T1000 (cell line): ENCODE measurements at places on chromosomes 5 and 9.

DNA sequence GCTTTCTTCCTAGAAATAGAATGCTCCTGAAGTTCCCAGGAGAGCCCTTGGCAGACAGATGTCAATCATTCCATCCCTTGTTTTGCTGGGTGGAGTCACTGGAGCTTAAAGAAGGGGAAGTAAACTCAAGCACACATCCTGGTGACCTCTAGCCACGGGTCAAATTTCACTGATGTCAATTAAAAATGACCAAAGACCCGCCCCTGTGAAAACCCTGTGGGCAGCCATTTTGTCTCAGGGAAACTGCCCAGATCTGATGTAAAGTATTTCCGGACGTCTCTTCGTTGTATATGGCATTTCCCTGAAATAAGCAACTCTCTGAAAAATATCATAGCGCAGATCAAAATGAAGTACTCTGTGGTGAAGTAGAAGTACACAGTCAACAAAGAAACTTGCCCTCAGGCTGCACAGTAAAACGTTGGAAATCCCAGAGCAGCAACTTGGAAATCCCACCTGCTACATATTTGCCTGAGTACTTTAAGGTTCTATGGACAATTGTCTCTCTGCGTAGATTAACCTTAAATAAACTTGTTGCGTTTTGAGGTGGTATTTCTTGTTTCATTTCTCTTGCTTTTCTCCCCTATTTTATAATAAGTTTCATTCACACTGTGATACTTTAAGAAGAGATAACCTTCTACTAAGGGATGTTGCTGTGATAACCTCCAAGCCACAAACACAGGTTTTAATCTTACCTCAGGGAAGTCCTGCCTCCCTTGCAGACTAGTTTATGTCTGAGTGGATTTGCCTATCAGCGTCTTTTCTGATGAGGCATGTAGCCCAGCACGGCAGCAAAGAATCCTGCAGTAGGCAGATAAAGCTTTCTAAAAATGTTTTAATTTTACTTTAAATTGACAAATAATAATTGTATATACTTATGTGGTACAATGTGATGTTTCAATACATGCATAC lies 60.9 kb upstream of the PIP5K1B start:
- no peak for DNase-seq

GRCh38 chr5:173325091-173325698 lies 3.0 kb downstream of the STC2 start:
- no peak for DNase-seq

DNA sequence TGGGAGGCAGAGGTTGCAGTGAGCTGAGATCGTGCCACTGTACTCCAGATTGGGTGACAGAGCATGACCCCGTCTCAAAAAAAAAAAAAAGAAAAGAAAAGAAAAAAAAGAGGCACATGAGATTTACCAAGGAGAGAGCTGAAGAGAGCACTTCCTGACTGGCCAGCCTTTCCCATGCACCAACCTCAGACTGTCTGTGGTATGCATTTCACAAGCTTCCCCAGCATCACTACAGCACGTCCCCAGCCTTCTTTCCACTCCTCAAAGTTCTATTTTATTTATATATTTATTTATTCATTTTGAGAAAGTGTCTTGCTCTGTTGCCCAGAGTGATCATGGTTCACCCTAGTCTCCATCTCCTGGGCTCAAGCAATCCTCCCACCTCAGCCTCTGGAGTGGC lies 13.6 kb upstream of the FUBP3 start:
- no peak for DNase-seq

GRCh38 chr9:6272229-6272598 lies 56.0 kb upstream of the TPD52L3 start:
- DNase-seq: no peak

- no peak for DNase-seq
Measured at GRCh38 chr5:143453720-143454119, 50.2 kb upstream of the NR3C1 start.

DNA sequence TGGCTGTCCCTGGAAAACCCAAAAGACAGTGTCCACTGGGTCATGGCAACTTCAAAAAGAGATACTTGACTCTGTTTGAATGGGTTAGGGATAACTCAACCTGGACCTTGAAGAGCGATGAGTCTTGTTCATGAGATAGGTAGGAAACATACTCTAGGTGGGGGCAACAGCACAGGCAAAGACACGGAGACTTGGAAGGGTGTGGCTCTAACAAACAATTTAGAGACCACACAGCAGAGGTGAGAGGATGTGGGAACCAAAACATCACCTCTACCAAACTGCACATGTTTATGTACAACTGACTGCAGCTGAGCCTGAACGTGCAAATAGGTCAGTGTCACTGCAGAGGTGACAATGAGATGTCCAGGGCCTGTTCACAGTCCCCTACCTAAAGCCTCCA lies 247.7 kb upstream of the ADRA1B start:
- DNase-seq: no peak

DNA sequence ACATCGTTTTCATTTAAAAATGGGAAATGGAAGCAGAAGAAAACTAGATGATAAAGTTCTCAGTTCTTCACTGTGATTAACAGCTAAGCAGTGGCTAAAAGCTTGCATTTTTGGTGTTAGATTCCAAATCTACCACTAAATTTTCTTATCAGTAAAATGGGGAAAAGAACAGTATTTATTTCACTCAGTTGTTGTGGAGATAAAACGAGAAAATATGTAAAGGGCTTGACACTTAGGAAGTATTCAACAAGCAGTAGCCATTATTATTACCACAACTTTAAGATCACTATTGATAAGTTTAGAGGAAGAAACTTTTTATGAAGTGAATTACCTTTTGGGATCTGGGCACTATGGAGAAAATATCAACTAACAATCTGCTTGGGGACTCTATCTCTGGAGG lies 4.5 kb downstream of the STOM start:
- DNase-seq: no peak

DNA sequence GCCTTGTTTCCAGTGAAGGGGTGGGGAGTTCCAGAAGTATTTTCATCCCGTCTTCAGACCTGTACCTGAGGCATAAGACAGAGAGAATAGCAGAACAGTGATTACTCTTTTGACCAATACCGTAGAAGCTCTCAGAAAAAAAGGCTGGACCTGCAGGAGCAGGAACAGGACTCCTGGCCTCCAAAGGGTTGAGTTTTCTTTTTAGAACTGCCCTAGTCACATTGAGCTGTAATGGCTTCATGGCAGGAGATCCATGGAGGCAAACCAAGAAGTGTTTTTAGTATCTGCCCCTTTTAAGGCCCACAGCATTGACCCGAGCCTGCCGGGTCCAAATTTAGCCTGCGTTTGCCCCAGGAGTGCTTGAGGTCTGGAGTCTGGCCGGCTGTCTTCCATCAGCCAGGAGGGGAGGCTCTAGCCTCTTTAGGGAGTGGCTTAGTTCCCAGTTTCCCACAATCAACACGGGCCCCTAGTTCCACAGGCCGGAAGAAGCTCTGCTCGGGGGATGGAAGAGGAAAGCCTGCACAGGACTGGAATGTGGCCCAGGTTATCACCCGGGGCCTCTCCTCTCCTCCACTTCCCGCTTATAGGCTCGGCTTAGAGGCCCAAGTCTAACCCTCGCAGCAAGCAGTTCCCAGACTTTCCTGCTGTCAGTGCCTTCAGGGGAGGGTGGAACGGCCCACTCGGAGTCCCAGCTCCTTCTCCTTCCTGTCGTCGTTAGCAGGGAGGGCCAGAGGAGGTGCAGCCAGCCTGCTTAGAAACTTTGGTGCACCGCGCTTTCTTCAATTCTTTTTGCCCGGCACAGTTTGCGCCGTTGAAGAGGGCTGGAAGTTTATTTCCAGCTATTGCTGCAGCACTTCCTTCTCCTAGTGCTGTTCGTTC lies 80.7 kb downstream of the C9orf152 start:
- no peak for DNase-seq

- DNase-seq: no peak
Measured at GRCh38 chr9:72734631-72735030, 213.2 kb downstream of the TMC1 start.

DNA sequence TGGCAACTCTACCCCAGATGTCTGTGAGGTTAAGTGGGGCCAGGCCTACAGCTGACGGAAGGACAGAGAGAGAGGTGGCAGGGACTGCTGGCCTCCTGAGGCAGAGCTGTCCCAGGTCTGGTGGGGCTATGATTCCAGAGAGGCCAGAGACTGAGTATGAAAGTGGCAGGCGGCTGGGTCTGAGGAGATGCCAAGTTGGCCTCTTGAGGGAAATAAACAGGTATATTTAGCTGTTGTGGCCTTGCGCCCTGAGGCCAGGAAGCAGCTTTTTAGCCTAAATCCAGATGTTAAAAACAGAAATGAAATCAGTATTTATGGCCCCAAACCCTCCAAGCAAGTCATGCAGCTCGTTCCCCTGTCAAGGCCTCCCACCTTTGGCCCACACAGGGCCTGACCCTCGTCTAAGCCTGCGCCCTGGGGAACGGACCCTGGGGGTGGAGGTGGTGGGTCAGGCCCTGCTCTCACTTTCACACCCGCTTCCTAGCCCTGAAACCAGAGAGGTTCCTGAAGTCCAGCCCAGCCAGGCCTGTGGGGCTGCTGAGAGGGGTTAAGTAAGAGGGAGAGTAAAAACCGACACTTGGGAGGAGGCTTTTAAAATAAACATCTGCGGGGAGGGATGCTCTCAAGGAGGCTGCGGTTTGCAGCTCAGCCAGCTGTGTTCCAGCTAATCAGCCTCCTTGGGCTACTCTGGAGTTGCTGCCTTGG lies 18.7 kb downstream of the PCDHGC5 start:
- DNase-seq: peak; percentile 25

GRCh38 chr5:172530878-172531703 lies 76.8 kb upstream of the SH3PXD2B start:
- no peak for DNase-seq

DNA sequence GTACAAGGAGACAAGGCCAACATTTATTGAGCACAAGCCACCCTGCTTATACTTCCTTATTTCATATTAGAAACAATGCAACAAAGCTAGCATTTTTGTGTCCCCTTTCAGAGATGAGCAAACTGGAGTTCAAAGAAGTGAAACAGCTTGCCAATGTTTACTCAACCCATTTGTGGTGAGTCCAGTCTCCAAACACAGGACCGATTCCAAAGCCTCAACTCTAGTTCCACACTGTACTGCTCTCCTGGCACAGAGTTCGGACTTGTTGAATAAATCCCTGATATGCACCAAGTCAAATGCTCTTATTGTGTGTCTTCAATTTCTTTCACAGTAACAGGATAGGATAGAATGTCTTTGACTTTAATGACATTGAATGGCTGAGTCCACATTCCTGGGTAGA lies 604.8 kb upstream of the BRINP1 start:
- no peak for DNase-seq

DNA sequence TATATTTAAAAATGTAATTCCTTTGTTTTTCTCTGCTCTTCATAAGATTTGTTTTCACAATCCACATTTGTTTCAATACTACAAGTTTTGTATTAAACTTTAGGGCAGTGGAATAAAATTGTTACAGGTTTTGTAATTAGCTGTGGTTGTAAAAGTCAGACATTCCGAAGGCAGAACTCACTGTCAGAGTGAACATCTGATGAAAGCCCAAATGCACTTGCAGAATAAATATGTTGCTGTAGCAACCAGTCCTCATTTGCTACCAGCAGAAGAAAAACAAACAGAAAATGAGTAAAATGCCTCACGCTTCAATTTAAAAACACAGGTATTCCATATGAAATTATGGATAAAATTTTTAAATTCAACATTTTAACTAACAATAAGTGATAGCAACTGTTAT lies 740.1 kb upstream of the FAM174A start:
- no peak for DNase-seq

DNA sequence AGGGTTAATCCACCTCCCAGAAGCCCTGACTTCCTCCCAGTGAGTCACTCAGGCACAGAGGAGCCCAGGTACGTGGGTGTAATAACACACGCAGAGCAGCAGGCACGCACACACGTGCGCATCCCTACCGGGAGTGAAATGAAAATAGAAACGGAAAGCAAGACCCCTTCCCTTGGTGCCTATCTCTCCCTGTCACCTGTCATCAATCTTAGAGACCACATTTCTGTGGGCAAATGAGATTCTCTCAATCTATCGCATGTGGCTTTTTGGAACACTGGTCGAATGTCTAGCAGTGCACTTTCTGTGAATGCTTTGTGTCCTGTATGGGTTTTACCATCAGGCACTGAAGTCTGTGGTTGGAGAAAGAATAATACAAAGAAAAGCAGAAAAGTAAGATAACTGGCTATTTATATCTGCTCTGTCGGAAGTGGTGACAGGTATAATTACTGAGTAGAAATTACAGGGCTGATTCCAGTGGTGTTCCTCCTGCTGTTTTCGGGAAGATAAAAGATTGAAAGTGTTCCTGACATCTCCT lies 137.7 kb upstream of the GRIA1 start:
- no peak for DNase-seq

DNA sequence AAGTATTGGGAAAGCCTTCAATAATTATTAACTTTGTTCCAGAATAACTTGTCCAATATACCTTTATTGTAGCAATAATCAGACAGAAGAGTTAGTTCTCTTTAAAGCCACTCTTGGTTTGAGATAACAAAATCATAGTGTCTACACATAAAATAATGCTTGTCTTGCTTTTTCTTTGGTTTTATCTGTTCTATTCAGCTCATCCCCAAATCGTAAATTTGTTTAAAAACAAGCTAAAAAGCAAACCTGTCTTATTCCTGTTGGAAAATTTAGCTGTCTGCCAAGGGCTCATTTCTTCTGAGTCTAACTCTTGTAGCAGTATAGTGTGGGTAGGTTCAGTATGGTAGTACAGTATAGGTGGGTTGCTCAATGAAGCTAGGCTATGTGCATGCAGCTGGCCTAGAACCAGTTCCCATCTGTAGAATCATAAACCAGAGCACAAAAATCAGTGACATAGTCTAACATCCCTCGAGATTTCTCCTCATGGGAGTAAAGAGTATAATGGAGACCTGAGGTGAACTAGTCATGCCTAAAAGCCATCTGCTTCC lies 17.9 kb upstream of the APBA1 start:
- no peak for DNase-seq
